Kidney (tissue), 22 donors: ENCODE measurements at places on chromosomes 7 and 10. TPM values are rescaled to one million over a fixed set of nuclear protein-coding genes. Genes with fewer than 3 reads are reported as not detected.

GRCh38 chr7:43658718-43659548, 70.4 kb downstream of the COA1 start:
- DNase-seq: no peak

DNA sequence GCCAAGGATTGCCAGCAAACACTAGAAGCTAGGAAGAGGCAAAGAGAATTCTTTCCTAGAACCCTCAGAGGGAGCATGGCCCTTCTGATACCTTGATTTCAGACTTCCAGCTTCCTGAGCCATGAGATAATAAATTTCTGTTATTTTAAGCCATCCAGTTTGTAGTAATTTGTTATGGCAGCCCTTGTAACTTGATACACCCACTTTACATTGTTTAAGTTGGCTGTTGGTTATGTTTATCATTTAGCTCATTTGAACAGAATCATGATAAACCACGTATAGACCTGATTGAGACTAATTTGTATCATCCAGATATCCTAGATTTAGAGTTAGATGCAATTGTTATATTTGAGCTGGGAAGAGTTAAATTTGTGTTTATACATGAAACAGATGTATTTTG, 9.4 kb upstream of the TES start:
- DNase-seq: no peak

DNA sequence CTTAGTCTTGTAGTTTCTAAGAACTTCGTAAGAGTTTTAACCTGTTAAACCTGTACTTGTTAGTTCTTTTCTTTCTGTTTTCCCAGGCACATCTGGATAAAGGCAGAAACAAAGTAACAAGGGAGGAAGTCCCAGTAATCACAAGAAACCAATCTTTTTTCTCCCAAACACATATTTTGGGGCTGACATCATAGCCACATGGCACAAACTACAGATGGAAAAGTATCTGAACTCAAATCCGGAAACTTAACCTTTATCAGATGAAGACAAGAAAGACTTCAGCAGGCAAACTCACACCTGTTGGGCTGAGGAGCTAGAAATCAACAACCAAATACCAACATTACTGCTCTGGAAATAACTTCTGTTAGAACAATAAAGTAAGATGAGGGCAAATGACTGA, 67.1 kb downstream of the CUBN start:
- DNase-seq: no peak

DNA sequence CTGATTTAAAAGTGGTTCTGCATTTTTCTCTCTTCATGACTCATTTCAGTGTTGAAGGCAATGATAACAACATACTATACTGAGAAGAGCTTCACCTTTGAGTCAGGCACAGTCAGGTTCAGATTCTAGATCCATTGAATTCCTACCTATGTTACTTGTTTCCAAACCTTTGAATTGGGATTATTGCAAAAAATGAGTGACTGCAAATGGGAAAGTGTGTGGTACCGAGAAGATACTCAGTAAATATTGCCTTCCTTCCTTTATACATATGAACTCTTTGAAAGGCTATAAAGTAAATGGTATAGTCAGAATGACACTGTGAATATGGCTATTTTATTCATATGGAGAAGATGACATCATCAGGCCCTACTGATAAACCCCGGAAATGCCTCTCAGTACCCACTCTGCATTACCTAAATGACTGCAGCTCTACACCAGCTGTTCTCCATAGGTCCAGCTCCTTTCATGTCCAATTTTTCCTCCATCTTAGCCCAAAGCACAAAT, 66.7 kb upstream of the FGL2 start:
- no peak for DNase-seq

- no peak for DNase-seq
These were observed 157.6 kb downstream of the FAM107B start for GRCh38 chr10:14616955-14617730.

DNA sequence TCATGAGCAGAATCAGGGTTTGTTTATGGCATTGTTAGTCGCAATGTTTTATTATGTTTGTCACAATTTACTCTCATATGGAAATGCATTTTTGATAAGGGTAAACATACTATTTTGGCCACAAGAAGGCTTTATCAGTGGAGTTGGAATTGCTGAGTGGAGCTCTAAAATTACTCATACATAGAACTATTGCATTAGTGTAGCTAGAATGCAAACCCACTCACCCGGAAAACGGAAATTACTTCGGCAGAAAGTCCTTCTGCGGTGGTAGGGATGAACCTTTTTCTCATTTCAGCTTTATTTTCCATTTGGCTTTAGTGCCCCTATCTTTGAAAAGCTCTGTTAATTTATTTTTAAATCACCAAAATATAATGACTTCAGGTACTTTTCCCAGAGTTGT, 42.8 kb upstream of the NPY start:
- no peak for DNase-seq

DNA sequence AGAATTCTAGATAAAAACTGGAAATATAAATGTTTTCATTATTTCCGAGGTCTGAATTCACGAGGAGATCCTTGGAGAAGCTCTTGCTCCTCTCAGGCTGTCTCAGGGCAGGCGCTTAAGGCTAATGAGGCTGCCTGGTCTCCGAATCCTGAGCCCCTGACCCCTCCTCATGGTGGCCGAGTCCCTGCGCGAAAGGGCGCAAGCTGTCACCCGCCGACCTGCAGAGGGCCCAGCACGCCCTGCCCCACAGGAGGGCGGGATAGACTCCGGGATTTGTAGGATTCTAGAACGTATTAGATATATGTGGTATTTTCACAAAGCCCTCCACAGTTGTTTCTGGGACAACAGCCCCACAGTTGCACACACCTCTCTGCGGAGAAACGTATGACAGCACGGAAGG, 284.1 kb downstream of the ABCA13 start:
- DNase-seq: no peak

- DNase-seq: no peak
These were observed 34.3 kb upstream of the DLG5 start for GRCh38 chr10:77960829-77961329.

- no peak for DNase-seq
These were observed 124.5 kb downstream of the AOAH start for GRCh38 chr7:36599645-36600313.

DNA sequence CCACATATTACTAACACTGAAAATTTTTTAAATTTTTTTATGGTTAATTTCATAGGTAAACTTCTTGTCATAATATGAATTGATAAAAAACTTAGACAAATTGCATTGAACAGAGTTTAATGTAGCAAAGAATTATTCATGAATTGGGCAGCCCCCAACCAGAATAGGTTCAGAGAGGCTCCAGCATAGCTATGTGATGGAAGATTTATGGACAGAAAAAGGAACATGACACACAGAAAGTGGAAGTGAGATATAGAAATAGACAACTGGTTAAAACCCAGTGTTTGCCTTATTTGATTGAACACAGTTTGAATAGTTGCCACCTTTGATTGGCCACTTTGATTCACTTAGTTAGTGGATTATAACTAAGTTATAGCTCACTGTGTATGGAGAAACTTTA, 87.2 kb downstream of the AHR start:
- DNase-seq: no peak

DNA sequence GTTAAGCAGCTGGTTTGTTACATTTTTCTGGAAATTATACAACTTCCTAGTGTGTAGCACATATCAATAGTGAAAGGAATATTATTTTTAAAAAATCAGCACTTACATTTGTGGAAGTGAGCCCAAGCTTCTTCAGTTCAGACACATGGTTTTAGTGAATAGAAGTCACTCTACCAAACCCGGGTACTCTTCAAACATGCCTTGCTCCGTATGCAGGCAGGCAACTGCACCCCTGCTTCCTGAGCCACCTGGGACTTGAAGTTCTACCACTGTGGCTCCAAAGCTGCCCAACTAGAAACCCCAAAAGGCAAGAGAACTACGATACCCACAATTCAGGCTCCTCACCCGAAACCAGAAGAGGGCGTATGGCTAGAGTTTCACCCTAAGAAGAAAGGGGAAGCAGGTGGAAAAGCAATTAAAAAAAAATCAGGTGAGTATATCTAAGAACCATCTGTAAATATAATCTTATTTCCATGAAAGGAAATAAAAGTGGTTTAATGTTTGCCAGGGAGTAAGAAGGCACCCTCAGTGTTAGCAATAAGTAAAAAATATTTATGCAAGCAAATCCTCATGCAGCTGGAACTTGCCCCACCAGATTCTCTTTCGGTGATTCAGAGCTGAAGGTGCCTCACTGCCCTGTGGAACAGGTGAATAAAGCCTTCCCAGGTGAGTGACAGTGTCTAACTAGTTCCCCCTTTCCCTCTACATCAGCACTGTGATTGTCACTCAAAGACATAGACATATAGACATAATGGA, at the start of gene MACC1:
TSS of gene MACC1 (minus strand) at position 192 of the 756 bp plus-strand sequence. CDS start 55,522 bp downstream, outside the sequence.
- peak; percentile 91 for DNase-seq

- no peak for DNase-seq
These were observed 93.4 kb downstream of the SNX13 start for GRCh38 chr7:17846935-17847334.

GRCh38 chr10:122657255-122657654, 42.4 kb downstream of the C10orf120 start:
- DNase-seq: peak; percentile 15

DDX50 gene
- total RNA-seq: 33.1 TPM

EPHB6 gene
- 17.4 TPM for total RNA-seq

DNA sequence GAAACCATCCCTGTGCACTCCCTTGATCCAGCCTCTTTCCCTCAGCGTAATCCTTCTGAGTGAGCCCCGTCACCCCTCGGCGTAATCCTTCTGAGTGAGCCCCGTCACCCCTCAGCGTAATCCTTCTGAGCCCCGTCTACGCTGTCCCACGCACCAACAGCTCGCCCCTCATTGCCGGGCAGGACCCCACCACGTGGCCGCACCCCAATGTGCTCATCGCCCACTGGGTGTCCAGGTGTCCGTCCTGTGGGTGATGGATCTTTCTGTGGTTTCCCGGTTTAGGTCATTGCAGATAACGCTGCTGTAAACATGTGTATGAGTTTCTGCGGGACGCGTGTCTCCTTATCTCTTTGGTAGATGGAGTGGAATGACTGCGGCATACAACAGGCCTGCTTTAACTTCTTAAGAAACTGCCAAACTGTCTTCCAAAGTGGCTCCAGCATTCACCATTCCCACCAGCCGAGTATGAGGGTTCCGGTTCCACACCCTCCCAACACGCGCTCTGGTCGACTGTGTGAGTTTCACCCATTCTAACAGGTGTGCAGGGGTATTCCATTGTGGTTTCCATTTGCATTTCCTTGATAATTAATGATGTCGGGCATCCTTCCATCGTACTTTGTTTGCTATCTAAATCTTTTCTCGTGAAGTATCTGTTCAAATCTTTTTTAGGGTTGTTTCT, 42.1 kb upstream of the NKX6-2 start:
- no peak for DNase-seq

DNA sequence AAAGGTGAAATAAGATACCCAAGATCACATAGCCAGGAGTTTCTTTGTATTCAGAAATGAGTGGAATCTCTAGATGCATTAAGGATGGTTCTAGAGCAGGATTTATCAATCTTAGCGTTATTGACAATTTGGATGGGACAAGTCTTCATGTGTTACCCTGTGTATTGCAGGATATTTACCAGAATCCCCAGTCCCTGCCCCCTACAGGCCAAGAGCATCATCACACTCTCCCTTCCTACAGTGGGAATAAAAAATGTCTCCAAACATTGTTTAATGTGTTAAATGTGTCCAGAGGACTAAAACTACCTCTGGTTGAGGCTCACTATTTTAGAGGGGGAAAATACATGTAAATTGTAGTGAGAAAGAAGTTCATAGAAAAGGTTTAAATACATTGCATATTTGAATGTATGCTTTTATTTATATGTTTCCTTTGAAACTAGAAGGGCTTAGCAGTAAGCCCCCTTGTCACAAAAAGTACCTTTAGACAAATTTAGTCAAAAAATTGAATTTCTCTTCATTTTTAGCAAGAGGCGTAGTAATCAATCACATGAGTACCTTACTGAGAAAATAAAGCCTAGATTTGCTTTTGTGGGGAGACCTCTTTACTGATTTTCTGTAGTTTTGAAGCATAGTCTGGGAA, 141.2 kb downstream of the MLLT10 start:
- DNase-seq: peak; percentile 42

DNA sequence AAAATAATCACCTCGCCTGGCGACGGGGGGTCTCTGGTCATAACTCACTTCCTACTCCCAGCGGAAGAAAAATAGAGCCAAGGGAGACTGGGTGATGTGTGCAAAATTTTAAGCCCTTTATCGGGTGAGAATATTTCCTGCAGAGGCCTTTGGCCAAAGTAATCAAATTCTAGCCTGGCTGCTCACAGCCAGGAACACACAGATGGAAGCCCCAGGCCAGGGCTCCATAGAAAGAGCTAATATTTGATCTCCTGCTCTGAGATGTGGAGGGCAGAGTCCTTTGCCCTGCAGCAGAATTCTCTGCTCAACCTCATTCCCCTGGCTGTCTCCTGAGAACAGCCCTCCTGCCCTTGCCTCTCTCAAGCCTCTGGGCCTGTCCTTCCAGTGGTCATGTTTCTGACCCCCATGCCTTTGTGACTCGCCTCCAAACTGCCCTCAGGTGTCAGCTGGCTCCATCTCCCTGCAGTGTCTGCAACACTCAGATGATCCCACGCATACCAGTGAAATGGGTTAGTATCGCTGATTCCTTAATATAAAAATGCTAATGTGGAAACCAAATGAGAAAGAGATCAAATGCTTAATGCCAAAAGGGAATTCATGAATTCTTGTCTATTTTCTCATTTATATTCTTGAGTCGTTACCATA, 34.5 kb downstream of the FRMD4A start:
- peak; percentile 56 for DNase-seq
